Islet precursor cell (in vitro differentiated cells): ENCODE measurements at places on chromosomes 1 and 21.

DNA sequence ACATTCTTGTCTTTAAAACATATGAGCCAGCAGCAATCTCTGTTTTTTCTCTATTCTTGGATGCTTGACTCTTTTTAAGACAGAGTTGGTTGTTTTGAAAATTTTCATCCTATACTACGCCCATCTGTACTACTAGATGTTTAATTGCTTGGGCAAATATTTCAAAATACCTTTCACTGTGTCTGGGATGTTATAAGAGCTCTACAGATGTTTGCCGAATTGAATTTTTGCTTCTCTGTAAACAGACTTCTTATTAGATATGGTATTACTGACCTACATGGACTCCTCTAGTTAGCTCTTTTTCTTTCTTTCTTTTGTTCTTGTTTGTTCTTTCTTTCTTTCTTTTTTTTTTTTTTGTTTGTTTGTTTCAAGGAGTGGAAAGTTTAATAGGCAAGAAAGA is 345.1 kb downstream of the ST6GALNAC3 start:
- no peak for DNase-seq

DNA sequence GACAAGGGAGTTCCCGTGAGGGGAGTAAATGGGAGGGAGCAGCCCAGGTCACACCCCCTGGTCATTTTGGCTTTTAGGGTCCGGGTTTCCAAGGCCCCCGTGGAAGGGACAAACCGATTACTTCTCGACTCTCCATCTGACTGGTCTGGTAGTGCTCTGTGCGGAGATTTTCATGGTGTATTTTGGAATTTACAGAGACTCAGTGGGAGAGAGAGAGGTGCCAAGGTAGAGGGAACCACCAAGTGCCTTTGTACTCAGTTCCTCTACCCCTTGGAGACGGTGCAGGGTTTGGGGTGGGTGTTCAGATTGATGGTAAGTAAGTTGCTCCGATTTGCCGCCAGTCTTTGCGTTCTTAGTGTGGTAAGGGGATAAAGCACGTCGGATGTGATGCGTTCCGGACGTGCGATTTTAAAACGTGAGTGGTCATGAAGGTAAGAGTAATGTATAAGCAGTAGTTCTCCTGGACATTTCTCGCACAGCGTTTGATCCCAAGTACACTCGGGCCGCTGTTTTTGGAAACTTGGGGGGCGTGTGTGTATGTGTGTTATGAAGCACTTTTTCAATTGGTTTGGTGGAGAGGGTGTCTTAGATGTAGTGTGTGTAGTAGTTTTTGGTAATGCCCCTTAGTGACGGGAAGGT is 682 bp downstream of the SUCO start:
- peak; percentile 58 for DNase-seq

GRCh38 chr1:42593486-42594100 is 64.6 kb upstream of the PPIH start:
- no peak for DNase-seq

- DNase-seq = no peak
Measured at GRCh38 chr1:13908128-13908527, 208.1 kb downstream of the PRDM2 start.

GRCh38 chr1:156559086-156559796 is 13.1 kb downstream of the IQGAP3 start:
- DNase-seq = peak; percentile 80

- DNase-seq = no peak
Measured at GRCh38 chr1:221449801-221450470, 292.0 kb downstream of the DUSP10 start.

DNA sequence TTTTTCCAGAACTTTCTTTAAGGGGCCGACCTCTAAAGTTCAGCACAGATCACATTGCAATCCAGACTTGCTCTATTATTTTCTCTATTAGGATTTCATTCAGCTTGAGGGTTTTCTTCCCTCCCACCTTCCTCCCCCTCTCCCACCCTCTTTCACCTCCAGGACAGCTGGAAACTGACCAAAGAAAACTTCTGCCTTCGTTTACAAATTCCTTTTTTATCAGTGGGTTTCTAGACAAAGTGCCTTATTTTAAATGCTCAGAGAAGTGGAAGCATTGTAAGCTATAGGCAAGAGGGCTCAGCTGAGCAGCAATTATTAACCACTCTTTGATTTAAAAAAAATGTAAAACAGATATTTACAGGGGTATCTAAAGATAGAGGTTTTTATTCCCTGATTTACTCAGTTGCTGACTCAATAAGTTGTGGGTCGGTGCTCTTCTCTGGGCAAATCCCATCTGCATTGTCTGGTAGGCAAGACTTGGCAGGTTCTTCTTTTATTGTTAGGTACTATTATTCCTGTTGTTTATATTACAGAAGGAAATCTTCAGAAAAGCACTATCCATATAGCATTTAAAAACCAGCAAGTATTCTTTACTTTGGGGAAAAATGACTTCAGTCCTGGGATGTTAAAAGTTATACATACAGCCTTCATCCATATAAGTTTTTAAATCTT is 277.0 kb upstream of the C1orf105 start:
- DNase-seq = no peak

DNA sequence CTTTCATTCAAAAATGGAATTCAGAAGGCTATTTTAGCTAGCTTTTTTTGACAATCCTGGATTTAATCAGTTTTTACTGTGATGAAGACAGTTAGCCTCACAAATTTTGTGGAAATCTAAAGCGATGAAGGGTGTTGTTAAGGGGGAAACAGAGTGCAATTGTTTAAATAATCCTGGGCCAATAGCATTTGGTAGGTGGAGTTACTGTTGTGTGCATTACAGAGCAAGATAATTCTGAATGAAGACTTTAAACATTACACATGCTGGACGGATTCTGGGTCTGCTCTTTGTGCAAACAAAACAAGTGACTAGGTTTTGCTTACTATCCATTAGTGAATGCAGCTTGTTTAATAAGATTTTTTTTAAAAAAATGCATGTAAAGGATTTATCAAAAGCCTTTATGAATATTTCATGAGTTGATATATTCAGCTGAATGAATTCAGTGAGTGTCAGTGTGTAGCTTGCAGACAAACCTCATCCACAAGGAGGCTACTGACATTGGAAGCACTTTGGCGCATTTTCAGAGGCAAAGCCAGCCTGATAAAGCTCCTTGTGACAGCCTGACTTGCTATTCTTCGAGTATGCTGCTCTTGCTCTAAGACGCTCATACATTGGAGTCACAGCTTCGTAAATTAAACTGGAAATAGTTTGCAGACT is 199.6 kb downstream of the PDE4B start:
- no peak for DNase-seq

- no peak for DNase-seq
Measured at GRCh38 chr21:35792569-35793305, 267.6 kb downstream of the SETD4 start.

- peak; percentile 63 for DNase-seq
Measured at GRCh38 chr1:155082301-155083051, 3.8 kb downstream of the EFNA3 start.

DNA sequence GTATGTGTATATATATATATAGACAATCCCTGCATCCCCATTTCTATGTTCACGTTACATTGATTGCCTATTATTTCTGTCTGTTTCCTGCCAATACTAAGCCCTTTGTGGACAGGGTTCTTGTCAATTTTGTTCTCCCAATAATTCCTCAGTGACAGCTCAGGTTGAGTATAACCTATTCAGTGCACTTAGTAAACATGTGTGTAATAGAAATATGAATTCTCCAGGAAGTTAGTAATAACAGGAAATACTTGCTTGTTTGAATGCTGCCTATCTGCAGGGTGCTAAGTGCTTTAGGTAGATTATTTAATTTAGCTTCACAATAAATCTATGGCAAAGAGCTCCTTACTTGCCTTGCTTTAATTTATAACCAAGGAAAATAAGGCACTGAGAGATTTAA is 52.8 kb upstream of the PTGFR start:
- no peak for DNase-seq

DNA sequence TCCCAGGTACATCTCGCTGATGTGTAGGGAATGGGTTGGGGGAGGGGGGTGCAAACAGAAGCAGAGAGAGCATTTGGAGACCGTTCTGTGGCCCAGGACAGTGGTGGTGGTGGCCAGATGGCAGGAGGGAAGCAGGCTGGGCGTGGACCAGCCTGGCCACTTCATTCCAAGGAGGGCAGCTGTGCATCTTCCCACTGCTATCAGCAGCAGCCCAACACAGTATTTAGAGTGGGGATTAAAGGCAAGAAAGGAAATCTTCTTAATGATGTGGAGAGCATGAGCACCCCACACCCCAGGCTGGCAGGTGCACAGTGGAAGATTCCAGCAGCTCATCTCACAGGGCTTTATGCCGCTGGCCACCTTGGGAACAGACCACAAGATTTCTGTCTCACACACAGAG is 198.7 kb downstream of the NPHP4 start:
- DNase-seq = no peak

DNA sequence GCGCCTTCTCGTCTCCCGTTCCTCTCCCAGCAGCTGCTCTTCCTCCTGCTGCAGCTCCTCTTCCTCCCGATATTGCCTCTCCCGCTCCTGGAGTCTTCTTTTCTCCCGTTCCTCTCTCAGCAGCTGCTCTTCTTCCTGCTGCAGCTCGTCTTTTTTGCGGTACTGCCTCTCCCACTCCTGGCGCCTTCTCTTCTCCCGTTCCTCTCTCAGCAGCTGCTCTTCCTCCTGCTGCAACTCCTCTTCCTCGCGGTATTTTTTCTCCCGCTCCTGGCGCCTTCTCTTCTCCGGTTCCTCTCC is 5.3 kb downstream of the TCHH start:
- no peak for DNase-seq

- DNase-seq = no peak
Measured at GRCh38 chr1:159675046-159675445, 39.3 kb downstream of the CRP start.

DNA sequence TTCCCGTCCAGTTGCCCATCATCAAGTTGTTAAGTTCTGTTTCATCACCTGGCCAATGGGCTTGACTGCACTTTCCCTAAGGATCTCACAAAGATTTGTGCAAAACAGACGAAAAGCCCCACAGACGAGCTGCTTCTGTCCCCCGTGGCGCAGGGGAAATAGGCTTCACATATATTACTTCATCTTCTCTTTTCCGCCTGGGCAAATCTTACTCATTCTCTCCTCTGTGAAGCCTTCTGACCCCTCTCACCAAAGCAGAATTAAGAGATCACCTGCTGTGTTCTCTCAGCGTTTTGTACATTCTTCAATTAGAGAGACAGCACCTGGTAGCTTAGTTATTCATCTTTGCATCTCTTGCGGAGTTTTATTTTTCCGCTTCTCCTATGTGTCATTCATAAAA is 129.8 kb downstream of the IGSF21 start:
- no peak for DNase-seq

DNA sequence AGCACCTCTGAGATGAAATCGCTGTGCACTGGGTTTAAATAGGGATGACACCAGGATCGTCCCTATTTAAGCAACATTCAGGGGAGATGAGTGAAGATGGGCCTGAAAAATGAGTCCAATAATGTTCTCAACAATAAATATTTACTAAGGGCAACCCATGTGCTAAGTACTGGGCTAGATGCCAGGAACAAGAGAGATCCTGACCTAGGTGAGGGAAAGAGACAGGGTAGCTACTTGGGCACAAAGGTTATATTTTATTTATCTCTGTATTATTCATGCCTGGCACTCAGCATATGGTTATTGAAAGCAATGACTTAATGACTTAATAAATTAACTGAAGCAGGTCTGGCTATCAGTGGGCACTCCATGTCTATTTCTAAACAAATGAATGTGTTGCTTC is 27.4 kb upstream of the AVPR1B start:
- no peak for DNase-seq

GRCh38 chr1:203625628-203626019 is 1.0 kb upstream of the ATP2B4 start:
- no peak for DNase-seq

DNA sequence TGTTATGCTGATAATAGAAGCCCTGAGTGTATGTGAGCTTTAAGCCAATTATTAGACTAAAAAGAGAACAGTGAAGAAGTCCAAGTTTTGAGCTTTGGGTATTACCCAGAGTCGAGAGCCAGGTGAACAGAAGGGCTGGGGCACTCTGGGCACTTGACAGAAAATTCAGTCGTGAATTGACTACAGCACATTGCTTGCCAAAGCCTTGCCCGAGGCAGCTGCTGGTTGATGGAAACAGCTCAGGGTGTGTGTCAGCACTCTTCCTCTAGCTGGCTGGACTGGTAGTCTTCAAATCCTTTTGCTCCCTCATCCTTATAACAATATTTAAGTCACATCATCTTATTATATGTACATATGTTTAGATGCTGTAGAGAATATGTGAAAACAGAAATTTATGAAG is 21.3 kb downstream of the PDE4B start:
- DNase-seq = peak; percentile 58

GRCh38 chr1:77739235-77739634 is 20.4 kb downstream of the USP33 start:
- DNase-seq = no peak

- DNase-seq = peak; percentile 13
Measured at GRCh38 chr1:54105736-54106269, 47.0 kb downstream of the CDCP2 start.

DNA sequence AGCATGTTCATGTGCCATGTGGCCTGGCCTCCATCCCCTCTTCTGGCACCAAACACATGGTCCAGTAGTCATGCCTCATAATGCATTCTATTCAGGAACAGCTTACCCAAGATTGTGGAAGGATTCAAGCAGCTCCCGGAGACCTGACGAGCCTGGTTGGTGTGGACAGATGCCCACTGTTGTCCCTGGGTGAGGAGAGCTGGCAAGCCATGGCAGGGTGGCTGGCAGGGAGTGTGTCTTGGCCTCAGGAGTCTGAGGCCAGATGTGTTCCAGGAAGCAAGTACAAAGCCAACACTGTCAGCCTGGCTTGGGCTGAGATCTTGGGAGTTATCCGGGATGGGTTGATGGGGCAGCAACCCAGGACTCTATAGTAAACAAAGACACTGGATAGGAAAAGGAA is 7.3 kb upstream of the FABP3 start:
- DNase-seq = no peak

DNA sequence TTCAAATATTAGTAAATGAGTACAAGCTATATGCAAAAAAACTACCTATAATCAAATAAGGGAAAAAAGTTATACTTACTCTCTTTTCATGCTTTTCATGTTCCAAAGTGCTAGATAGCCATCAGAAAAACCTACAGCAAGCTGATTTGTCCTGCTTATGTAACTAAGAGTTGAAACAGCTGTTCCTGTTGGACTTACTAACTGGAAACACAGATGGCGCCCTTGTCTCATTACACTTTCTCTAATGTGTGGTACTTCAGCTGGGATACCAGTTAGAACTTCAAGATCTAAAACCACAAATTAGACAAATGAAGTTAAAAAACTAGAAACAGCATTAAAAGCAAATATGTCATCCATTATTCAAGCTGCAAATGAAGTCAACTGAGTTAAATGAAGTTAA is 24.3 kb downstream of the AHCTF1 start:
- DNase-seq = no peak

DNA sequence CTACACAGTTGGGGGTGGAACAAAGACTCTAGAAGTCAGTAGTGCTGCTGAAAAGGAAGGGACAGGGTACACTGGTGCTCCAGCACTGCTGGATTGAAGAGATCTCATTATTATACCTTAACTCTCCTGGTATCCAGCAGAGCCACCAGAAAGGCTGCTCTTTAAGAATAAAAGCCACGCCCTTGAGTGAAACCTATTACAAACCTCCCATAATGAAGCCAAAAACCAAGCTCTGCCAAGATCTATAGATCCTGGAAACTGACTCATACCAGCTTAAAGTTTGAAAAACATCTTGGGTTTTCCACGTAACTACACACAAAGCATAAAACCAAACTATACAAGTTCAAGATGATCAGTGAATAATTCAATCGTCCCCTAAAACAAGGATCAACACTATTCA is 38.0 kb downstream of the ADSS2 start:
- DNase-seq = no peak

- DNase-seq = no peak
Measured at GRCh38 chr1:100229681-100230443, 19.8 kb downstream of the DBT start.
